ENCODE measurements at places on chromosomes 5 and 9.

GRCh38 chr5:121706686-121707085 lies 145.0 kb upstream of the FTMT start:
- no peak for DNase-seq

GRCh38 chr9:130847306-130848217 lies 12.5 kb downstream of the ABL1 start:
- DNase-seq, result no peak

GRCh38 chr9:97459326-97459725 lies 42.1 kb upstream of the TMOD1 start:
- DNase-seq, result no peak

DNA sequence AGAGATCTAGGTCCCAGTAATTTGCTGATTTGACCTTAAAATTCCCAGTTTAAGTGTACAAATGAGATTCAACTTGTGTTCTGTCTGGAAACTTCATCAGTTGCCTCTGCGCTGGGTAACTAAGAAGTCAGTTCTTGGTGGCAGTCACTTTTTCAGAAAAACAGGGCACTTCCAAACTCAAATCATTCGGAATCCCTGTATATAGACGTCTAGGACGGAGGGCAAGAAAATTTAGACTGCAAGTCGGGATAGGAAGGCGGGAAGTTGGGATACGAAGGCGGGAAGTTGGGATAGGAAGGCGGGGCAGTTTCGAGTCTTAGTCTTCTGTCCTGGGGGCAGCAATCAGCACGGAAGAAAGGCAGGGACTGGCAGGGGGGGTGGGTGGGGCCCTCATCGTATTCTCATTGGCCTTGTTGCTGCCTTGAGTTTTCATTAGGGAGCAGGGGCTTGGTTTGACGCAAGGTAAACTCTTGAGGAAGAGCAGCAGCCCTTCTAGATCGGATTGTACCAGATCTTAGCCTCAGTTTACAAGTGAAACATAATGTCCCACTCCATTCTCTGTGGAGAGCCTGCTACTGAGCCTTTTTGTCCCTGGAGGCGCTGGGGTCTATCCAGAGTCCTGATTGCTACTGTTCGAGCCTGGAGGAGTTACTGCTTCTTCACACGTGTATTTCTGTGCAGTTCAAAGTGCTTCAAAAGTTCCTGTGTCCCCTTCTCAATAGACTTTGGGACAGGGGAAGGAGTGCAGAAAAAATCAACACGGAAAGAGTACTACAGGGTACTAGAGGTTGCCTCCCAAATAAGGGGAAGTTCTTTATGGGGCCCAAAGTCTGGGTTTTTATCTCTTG lies 2.7 kb upstream of the PURA start:
- no peak for DNase-seq

Data from NCI-H2029 treated with DMSO at 0.1 percent for 48 hours (cell line).